Neural progenitor cell (in vitro differentiated cells): ENCODE measurements at places on chromosomes 16 and 17.

- H3K4me3 ChIP-seq, result peak overlapping the region; percentile 81
- H3K27ac ChIP-seq, result no peak overlapping the region
- H3K36me3 ChIP-seq, result no peaks in the 10 kb centered on the region
- H3K4me1 ChIP-seq, result no peaks in the 10 kb centered on the region
- DNase-seq, result peak; percentile 39
Observed at GRCh38 chr16:89815639-89816348, 653 bp downstream of the FANCA start.

DNA sequence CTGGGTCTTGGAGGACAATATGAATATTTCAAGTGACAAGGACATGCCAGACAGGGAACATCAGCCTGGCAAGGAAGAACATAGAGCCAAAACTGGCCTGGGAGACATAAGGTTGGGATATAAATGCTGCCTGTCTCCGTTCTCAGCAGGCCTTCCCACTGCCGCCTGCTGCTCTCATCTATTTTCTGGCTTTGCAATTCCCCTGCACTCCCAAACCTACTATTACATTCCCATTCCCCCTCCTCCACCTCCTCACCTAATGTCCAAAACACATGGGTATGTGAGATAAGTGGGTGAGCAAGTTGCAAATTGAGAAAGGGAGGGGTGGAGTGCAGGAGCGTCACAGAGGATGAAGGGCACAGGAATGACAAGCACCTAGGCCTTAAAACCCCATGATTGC is 244.3 kb upstream of the CDH8 start:
- H3K27me3 ChIP-seq, result no peaks in the 10 kb centered on the region
- no peak overlapping the region for H3K27ac ChIP-seq
- no peak overlapping the region for H3K4me3 ChIP-seq
- DNase-seq, result no peak

DNA sequence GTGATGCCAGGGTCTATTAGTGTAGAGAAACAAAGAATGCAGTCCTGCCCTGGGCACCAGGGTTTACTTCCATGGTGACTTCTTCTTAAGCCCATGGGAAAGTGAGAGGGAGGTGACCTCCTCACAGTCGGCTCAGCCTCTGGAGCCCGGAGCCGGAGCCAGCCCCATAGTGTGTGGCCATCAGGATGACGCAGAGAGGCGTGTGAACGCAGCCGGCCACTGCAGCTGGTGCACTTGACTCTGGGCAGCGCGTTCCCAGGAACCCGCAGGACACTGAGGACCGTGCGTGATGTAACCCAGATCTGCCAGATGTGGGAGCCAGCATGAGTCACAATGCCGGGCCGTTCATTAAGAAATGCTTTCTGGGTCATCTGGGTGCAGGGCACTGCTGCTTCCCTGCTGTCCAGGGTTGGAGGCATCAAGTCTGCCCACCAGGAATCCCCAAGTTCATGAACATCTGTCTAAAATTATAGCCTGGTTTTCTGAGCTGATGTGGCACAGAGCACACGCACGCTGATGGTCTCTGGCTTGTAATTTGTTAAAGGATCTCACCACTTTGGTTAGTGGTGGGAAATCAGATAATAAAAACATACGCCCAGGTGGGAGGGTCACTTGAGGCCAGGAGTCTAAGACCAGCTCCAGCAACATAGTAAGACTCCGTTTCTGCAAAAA is 114.1 kb downstream of the PITPNC1 start:
- no peaks in the 10 kb centered on the region for H3K27me3 ChIP-seq
- no peak overlapping the region for H3K27ac ChIP-seq
- H3K36me3 ChIP-seq, result no peaks in the 10 kb centered on the region

- no peak overlapping the region for H3K4me3 ChIP-seq
- H3K27me3 ChIP-seq, result no peaks in the 10 kb centered on the region
- no peaks in the 10 kb centered on the region for H3K36me3 ChIP-seq
Observed at GRCh38 chr16:31063843-31064611, 10.0 kb downstream of the ZNF668 start.

DNA sequence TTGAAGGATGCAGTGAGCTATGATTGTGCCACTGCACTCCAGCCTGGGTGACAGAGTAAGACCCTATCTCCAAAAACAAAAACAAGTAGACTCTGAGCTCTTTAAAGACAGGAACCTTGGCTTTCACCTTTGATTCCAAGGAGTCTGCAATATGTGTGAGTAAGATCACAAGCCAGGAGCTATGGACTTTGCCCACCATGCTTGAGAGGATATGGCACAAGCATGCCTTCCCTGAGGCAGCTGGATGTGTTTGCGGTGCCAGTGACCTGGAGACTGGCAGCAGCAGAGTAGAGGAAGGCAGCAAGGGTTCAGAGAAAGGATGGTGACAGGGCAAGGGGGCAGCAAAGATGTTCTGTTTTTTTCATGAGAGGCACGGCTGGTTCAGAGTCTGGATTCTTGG is 14.5 kb upstream of the PRKCA start:
- no peaks in the 10 kb centered on the region for H3K36me3 ChIP-seq
- no peak overlapping the region for H3K27ac ChIP-seq
- no peaks in the 10 kb centered on the region for H3K27me3 ChIP-seq
- H3K4me3 ChIP-seq, result no peak overlapping the region

DNA sequence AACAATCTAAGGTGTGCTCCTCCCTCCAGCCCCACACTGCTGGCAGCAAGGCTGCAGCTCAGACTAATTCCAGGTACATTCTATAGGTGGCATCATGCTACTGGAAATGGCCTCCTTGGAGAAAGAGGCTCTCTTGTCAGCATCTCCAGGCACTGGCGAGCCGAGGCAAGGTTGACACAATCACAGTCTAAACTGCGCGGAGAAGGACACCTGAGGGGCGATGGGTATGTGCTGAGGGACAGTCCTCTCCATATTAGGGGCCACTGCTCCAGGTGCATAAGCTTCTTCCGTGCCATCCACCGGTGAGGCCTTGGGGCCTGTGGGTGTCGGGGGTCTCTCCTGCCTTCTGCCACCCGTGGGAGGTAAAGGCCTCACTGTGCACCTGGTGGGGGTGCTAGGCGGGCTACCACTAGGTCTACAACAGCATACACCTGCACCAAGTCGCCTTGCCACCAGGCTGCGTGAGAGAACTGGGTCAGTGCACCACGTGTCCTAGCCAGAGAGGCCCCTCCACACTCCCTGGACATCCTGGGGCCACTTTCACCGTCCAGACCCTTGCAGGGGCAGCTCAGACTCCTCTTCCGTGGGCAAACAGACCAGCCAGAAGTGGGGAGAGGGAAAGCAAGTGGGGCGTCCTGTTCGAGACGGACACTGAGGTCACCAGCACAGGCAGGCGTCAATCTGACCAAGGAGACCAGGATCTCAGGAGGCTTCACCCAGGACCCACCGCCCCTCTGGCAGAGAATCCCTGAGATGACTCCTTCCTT is 12.1 kb upstream of the CBX8 start:
- H3K4me1 ChIP-seq, result peaks cover 57% of the 10 kb centered on the region
- H3K27ac ChIP-seq, result no peak overlapping the region
- H3K4me3 ChIP-seq, result peak overlapping the region; percentile 45
- peaks cover 97% of the 10 kb centered on the region for H3K27me3 ChIP-seq
- no peaks in the 10 kb centered on the region for H3K36me3 ChIP-seq

- H3K4me3 ChIP-seq, result no peak overlapping the region
- H3K27me3 ChIP-seq, result no peaks in the 10 kb centered on the region
- H3K4me1 ChIP-seq, result peaks cover 41% of the 10 kb centered on the region
- H3K27ac ChIP-seq, result no peak overlapping the region
Observed at GRCh38 chr16:54510685-54511221, 224.2 kb upstream of the IRX3 start.

DNA sequence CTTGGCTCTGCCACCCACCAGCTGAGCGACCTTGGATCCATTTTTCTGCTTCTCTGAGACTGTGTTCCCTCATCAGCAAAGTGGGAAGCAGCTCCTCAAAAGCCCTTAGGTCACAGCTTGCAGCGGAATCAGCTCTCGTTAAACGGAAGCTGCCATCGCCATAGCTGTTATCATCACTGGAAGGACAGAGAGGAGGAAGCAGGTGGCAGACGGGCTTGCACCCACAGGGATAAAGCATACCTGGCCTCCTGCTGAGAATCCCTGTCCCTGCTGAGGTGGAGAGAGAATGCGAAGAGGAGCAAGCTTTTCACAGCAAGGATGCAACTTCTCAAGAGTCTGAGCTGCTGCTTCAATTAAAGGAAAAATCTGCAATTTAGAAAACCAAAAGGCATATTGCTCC is 106.6 kb downstream of the CLEC16A start:
- no peak for DNase-seq
- H3K4me1 ChIP-seq, result no peaks in the 10 kb centered on the region
- H3K27me3 ChIP-seq, result no peaks in the 10 kb centered on the region
- H3K36me3 ChIP-seq, result no peaks in the 10 kb centered on the region

GRCh38 chr17:5832886-5833285 is 237.3 kb upstream of the WSCD1 start:
- no peaks in the 10 kb centered on the region for H3K27me3 ChIP-seq
- H3K36me3 ChIP-seq, result no peaks in the 10 kb centered on the region
- DNase-seq, result peak; percentile 16
- H3K4me1 ChIP-seq, result peaks cover 21% of the 10 kb centered on the region
